ENCODE measurements at places on chromosomes 16 and 17.

DNA sequence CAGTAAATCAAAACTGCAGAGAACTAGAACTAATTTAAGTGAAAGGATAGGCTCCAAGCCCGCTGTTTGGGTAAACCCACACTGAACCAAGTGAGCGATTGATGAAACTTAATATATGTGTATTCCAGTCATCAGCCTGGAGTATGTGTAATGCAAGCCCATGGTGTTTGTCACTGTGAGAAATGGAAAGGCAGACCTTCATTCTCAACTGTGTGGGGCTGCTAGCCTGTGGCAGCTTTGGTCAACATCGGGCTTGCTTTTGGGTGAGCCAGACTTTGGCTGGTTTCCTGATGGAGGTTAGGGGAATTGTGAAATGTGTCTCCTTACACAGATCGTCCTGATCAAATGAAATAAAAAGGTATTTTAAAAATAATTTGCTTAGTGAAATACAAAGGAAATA is 279.9 kb downstream of the IRX3 start:
- DNase-seq = no peak

- DNase-seq = peak; percentile 32
Observed at GRCh38 chr17:12406623-12407215, 259.0 kb upstream of the MYOCD start.

DNA sequence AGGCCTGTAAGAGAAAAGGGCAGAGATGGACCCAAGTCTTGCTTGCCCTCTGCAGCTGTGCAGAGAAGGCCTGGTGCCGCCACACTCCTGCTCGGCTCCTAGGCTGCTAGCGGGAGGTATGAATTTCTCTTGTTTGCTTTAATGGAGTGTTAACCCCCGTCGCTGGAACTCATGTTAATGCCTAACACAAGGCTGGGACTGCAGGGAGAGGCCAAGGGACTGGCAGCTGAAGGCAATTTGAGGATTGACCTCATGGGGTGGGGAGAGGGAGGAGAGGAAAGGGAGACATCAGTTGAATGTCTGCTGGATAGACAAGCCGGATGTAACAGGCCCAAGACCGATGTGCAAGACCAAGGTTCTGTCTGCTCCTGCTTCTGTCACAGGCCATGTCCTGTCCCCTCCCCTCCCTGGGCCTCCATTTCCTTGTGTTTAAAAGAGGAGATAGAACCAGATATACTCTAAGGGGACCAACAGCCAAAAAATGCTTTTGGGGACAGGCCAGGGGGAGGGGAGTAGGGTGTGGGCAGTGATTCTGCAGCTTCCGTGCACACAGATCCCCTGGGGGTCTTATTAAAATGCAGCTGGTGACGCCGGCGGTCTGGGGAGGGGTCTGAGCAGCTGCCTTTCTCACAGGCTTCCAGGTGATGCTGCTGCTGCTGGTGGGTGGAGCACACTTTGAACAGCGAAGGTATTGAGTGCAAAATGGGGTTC is 46.7 kb upstream of the TBX2 start:
- DNase-seq = no peak

DNA sequence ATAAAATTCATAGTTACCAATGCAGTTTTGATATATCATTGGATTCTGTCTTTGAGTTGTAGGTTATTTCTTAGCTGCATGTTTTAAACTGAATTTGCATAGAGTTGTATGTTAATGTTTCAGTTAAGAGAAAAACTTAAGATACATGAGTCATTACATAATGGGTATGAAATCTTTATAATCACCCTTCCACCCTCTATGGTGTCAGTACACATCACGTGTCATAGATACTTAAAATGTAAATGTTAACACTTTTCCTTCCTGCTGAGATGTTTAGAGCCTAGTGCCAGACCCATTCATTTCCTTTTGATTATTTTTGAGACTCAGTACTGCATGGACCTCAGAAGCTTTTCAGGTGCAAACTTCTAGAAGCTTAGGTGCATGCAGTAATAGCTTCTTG is 20.5 kb downstream of the ZNF207 start:
- no peak for DNase-seq

- DNase-seq = peak; percentile 94
Observed at GRCh38 chr17:35726127-35726952, 5.1 kb upstream of the RASL10B start.

DNA sequence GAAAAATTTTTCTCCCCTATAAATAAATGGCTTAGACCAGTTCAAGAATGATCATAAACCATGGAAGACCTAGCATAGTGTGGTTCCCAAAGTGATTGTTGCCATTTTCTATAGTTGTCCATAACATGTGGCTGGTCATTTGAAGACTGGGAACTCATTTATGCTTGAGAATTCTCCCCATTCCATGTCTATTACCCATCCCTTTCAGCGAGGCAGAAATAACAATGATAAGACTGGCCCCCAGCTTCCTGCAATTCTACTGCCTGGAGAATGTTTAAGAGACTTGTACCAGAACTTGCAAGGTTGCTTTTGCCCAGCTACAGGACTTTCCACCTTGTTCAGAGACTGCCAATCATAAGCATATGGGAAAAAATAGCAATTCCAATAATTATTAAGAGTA is 146.5 kb upstream of the CDH11 start:
- DNase-seq = no peak

- DNase-seq = no peak
Observed at GRCh38 chr17:70629902-70630301, 460.6 kb downstream of the KCNJ2 start.

DNA sequence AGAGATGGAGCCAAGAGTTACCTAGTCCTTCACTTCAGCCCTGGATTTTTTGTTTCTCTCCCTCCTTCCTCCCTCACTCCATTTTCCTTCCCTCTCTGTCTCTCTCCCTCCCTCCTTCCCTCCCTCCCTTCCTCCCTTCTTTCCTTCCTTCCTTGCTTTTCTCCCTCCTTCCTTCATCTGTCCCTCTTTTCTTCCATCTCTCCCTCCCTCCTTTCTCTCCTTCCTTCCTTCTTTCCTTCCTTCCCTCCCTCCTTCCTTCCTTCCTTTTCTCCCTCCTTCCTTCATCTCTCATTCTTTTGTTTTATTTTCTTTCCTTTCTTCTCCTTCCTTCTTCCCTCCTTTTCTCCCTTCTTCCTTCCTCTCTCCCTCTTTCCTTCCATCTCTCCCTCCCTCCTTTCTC is 283.5 kb downstream of the MAF start:
- DNase-seq = no peak

Data from AG10803 (cell line).